ENCODE measurements at places on chromosomes 5 and 9. TPM values are rescaled to one million over a fixed set of nuclear protein-coding genes. Genes with fewer than 3 reads are reported as not detected.

- H3K27ac ChIP-seq: no peak overlapping the region
- H3K4me1 ChIP-seq: no peaks in the 10 kb centered on the region
- no peaks in the 10 kb centered on the region for H3K27me3 ChIP-seq
Observed at GRCh38 chr5:103620851-103621547, 58.4 kb upstream of the NUDT12 start.

GRCh38 chr5:59506285-59506877, 387.1 kb downstream of the PDE4D start:
- no peak overlapping the region for H3K4me3 ChIP-seq
- no peaks in the 10 kb centered on the region for H3K27me3 ChIP-seq
- H3K36me3 ChIP-seq: no peaks in the 10 kb centered on the region
- H3K4me1 ChIP-seq: no peaks in the 10 kb centered on the region
- no peak overlapping the region for H3K27ac ChIP-seq
- no peak for DNase-seq

DNA sequence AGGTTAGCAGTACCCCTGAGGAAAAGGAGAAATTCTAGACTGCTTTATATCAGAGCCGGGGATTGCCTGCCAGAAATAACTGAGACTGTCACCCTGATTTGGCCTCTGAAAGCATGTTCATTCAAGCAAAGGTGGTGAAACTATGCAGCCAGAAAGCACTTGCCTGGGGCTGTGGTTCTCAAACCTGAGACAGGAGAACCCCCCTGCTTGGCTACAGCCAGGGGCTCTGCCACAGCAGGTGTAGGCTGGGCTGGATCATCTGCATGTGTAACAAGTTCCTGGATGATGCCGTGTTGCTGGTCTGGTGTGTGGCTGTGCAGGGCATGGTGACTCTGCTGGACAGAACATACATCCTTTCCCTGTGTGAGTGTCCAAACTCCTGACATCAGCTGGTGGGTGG, 157.8 kb downstream of the NXNL2 start:
- H3K27ac ChIP-seq: no peak overlapping the region
- no peak for DNase-seq
- H3K4me1 ChIP-seq: no peaks in the 10 kb centered on the region
- no peak overlapping the region for H3K4me3 ChIP-seq
- peaks cover 9% of the 10 kb centered on the region for H3K36me3 ChIP-seq
- peaks cover 34% of the 10 kb centered on the region for H3K27me3 ChIP-seq

DNA sequence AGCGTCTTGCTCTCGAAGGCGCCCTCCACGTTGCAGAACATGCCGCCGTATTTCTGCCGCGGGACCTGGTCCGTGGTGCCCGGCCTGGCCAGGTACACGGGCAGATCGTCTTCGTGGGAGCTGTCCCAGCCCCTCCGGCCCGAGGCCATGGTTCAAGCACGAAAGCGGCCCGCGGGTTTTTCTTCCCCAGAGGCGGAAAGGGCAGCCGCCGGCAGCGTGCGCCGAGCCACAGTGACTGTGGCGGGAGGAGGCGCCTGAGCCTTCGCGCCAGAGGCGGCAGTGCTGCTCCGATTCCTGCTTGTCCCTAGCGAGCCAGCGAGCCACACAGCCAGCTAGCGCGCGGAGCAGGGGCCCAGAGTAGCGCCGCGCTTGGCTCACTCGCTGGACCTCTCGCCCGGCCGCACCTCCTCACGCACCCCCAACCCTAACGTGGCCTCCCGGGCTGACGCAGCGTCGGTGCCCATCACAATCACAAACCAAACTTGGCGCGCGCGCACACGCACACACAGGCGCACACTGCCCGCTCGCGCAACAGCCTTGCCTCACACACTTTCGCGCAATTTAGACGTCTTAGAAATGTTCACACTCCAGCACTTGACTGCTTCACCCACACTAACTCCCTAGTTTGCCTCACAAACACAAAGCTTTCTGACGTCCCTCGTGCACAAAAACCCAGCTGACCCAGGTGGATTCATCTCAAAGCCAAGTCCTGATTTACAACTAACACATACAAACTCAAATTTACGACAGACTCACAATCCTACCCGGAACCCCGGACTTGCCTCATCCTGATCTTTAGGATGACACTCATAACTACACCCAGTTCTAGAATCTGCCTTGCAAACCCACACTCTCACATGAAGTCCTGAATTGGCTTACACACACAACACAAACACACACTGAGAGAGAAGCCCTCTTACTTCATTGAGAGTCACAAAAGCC, at the start of gene DPYSL3:
TSS of gene DPYSL3 (minus strand) at position 359 of the 942 bp plus-strand sequence. CDS start at position 149, 210 bp downstream.
- no peaks in the 10 kb centered on the region for H3K36me3 ChIP-seq
- peak within 1 kb of the TSS; percentile 94 for H3K27ac ChIP-seq
- peak; percentile 69 for DNase-seq
- peaks cover 28% of the 10 kb centered on the region for H3K4me1 ChIP-seq

DNA sequence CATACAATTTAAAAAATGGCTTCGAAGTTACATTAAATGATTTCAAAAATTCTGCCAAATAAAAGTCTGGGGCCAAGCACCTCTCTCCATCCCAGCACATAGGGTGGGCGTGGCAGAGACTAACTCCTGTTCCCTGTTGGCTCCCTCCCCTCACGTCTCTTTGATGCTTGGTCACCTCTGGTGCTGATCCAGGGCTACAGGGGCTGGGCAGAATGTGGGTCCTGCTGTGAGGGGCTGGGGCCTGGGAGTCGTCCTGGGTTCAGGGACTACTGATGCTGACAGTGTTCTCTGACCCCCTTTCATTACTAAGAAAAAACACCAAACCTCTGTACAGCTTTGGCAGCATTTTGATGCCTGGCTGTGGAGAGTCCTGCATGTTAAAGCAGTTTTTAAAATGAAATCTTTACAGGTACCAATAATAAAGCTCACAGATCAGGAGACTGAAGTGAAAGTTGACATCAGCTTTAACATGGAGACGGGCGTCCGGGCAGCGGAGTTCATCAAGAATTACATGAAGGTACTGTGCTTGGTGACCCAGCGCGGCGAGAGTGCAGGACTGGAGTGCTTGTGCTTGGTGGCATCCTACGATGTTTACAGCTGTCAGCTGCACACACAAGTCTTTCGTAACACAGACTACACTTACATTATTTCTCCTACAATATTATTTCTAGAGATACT, 29.0 kb downstream of the TENT4A start:
- no peaks in the 10 kb centered on the region for H3K27me3 ChIP-seq
- DNase-seq: no peak
- peaks cover 8% of the 10 kb centered on the region for H3K36me3 ChIP-seq
- no peak overlapping the region for H3K27ac ChIP-seq
- H3K4me3 ChIP-seq: no peak overlapping the region

The FAXDC2 gene
- total RNA-seq: 2.9 TPM
